Activated CD4-positive, alpha-beta T cell treated with anti-CD3 and anti-CD28 coated beads for 24 hours (primary cell): ENCODE measurements at places on chromosomes 16 and 17.

- no peak for DNase-seq
These were observed 52.2 kb downstream of the TRARG1 start for GRCh38 chr17:1331708-1332107.

- no peak for DNase-seq
These were observed at the start of gene PRAC2 for GRCh38 chr17:48722915-48723422. TSS of gene PRAC2 (plus strand) at chr17:48723185. CDS start at chr17:48724411, 1,226 bp downstream.

DNA sequence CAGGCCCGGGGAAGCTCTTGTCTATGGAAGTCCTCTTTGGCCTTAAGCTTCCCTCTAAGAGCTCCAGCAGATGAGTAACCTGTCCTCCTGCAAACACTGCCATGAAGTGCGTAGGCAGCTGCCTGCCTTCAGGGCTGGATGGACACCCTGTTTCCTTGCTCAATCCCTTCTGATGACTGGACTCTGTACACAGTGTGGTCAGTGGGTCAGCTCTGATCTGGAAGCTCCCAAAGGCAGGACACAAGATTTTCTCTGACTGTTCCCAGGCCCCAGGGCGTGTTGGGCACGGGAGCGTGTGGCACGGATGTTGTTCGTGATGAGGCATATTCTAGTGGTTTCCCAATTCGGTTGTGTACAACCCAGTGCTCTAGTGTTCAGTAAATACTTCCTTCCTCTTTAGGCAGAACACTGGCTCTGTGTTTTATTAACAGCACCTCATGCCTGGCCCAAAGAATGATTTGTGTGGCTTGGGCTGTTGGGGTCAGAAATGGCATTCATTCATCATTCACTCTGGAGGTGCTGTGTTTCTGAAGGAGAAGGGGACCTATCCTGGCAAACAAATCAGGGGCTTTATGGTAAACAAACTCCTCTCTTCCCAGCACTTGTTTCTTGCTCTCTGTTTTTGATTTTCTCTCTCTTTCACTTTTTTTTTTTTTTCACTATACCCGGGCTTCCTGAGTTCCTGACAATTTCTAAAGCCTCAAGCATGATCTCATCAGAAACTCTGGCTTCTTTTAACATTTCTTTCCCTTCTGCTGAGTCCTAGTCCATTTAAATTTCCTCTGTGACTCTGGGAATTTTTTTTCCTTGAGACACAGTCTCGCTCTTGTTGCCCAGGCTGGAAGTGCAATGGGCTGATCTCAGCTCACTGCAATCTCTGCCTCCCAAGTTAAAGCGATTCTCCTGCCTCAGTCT is 12.0 kb upstream of the RNF157 start:
- no peak for DNase-seq

- no peak for DNase-seq
These were observed 532 bp downstream of the KDM6B start for GRCh38 chr17:7834542-7834956.

- no peak for DNase-seq
These were observed 21.9 kb downstream of the UNC13D start for GRCh38 chr17:75822119-75822799.

GRCh38 chr16:59113004-59113670 is 379.0 kb upstream of the GOT2 start:
- no peak for DNase-seq

DNA sequence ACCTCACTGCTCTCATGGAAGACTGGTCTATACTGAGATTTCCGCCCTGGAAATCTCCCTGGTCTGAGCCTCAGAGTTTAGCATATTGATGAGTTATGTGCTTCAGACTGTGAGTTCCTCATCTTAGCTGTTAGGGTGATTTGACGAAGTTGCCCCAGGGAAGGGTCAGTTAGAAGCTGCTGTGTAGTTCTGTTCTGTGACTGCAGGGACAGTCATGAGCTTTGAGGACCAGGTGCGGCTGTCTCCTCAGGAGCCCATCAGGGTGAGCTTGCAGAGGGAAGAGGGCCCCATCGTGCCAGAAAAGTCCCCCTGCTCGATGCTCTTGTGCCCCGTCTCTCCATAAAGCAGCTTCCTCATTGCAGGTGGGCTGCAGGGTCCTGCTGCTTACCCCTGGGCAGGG is 28.3 kb upstream of the IL17C start:
- no peak for DNase-seq

DNA sequence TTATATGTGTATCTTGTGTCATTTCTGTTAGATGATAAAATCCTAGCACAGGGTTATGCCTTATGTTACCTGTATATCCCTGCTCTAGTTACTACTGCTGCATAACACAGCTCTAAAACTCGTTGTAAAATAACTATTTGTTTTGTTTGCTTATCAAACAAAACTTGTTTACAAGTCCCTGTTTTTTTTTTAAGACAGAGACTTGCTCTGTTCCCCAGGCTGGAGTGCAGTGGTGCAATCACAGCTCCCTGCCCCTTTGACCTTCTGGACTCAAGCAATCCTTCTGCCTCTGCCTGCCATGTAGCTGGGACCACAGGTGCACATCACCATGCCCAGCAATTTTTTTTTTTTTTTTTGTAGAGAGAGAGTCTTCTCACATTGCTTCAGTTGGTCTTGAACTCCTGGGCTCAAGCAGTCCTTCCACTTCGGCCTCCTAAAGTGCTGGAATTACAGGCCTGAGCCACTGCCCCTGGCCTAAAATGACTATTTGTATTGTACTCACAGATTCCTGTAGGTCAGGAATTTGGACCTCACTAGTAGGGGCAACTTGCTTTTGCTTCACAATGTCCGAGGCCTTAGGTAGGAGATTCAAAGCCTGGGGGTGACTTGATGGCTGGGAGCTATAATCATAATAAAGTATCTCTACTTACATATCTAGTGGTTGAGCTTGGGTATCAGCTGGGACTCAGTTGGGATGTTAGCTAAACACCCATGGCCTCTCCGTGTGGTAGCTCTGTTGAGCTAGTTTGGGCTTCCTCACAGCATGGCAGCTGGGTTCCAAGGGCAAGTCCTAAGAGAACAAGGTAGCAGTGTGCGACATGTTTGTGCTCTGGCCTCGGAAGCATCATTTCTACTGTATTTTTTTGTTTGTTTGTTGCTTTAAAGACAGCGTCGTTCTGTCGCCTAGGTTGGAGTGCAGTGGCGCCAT is 12.6 kb downstream of the DUSP14 start:
- no peak for DNase-seq

DNA sequence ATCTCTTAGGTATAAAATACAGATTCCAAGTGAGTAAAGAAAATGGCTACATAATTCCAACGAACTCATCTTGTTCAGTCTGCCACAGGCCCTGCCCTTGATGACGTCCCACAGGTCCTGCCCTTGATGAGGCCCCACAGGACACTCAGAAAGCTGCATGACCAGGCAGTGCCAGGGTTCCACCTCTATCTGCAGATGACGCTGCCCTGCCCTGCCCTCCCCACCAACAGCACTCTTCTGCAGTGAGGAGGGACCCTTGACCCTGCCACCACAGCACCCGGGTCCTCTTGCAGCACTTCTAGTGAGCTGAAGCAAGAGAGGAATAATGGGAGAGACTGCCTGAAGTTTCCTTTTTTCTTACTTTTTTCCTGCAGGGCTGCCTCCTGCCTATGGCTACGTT is 118.4 kb downstream of the VPS53 start:
- no peak for DNase-seq

DNA sequence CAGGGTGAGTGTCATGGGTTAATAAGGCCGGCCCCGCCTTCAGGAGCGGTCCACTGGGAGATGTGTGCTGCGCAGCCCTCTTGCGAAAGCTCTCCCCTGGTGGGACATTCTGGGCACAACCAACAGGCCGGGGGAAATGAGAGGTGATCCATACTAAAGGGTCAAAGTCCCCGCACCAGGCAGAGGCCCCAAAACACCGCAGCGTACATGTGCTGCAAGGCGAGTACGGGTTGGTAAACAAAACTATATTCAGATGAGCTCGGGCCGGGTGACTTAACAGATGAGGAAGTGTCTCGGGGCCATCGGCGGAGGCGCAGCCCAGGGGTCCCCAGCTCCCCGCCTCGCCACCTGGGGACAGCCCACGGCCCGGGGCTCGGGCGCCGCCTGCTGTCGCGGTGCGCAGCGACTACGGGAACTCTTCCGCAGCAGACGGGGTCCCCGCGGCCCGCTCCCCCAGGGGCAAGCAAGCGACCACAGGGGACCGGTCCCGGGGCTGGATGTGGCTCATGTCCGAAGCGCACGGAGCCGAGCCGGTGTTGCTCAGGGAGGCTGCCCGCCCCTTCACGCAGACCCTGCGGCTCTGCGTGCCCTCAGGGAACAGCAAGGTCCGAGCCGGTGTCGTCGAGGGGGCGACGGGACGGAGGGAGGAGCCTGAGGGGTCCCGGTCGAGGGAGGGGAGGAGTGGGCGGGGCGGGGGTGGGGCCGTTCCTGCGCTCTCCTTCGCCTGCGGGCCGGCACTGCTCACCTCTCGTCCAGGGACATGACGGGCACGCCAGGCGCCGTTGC is at the start of gene RAB37:
RAB37 (plus strand) TSS at position 744 of the 786 bp plus-strand sequence; CDS start at position 761, 17 bp downstream.
- DNase-seq, result no peak

DNA sequence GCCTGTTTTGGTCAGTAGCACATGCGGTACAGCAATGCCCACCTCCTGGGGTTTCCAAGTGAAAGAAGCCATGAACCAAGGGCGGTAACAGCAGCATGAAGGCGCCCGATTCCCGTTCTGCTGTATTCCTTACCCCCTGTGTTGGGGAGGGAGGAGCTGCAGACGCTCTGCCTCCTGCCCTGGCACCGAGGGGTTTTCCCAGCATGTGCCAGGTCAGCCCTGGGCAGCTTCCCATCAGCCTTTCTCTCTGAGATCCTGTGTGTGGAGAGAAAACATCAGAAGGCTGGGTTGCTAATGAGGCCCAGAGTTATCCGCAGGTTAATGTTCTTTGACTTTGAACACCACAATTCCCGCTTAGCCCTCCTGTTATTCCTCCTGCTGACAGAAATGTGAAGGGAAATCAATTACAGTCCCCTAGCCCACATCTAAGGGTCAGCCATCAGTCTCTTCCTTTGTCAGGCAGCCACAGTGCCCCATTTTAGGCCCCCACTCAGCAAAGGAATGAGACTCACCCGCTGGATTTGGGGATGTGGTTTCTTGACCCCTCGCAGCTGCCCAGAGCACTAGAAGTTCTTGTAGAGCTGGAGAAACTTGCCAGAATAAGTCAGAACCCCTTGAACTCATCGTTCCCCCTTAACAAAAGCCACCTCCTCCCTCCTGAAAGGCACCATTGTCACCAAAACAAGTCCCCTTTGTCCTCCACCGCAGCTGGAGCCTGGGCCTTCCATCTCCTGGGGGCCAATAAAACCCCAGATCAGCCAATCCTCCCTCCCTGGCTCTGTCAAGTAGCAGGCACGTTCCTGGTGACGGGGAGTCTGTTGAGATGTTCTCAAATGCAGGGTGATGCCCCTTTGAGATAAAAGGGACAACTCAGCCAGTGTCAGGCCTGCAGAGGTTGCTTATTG is 168.5 kb downstream of the KATNIP start:
- no peak for DNase-seq

DNA sequence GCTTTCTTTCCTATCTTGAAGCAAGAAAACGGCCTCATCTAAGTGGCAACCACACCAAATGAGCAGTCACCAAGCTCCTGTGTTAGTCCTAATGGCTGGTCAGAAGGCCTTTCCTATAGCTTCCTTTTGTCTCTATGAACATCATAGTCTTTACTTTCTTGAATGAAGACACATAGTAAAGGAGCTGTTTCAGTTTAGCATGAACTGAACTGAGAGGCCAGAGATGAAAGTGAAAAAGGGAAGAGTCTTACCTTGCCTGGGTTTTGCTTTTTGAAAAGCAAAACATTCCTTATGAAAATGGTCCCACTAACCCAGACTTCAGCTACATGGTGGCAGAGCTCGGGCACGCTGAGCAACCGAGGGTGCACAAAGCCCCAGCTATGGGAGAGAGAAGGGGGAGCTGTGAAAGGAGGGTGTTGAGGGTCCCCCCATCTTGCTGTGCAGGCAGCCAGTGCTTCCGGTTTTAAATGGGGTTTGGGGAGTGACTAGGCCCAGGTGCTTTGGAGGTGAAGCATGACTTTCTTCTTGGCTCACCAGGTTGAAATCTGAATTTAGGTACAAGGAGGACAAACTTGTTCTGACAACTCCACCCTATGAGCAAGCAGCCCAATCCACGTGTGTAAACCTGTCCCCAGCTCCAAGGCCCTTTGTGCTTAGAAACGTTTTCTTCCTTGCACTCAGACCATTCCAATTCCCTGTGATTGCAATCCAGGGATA is 9.1 kb upstream of the PSMC3IP start:
- DNase-seq, result no peak

DNA sequence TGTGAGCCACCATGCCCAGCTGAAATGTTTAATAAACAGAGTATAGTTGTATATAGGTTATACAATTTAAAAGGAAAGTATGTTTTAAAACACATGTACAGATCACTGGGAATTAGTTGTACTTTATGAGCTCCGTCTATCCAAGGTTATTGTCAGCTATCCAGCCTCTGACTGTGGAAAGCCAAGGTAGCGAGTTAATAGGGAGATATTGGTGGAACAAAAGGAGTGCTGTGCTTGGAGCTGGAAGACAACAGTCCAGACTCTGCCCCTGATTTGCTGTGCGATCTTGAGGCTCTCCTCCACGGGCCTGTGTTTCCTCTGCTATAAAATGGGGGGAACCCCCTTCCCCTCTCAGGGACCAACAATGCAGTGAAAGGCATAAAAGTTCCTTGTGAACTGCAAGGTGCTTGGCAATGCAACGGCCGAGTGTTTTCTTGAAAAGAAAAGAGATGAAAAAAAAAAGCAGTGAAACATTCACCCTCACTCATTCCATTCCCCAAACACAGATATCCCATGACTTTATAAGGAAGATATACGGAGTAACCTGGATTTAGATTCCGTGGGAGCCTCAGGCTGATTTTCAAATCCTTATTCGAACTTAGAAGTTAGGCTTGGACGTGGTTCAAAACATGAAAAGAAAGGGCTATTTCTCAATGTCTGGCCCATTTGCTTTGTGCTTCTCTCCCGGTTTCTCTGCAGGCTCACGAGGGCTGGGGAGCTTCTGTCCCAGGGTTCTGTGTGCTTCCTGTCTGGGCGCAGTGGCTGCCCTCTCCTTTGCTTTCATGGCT is 34.1 kb downstream of the CUEDC1 start:
- DNase-seq, result no peak

DNA sequence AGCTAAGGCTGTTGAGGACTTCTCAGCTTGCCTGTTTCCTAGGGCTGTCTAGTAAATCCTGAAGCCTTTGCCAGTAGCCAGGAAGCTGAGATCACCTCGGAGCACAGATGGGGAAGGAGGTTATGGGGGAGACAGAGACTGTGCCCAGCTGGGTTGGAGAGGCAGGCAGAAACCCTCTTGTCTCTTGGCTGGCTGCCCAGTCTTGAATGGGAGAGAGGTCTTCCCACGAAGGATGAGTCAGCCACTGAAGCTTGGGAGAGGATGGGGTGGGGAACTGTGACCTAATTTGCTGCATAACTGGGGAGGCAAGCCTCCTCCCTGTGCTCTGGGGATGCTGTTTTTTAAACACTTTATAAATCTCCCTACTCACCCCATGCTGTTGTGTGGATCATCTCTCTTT is 69.8 kb downstream of the SHISA9 start:
- no peak for DNase-seq
